ENCODE measurements at places on chromosomes 4 and X. TPM values are rescaled to one million over a fixed set of nuclear protein-coding genes. Genes with fewer than 3 reads are reported as not detected.

DNA sequence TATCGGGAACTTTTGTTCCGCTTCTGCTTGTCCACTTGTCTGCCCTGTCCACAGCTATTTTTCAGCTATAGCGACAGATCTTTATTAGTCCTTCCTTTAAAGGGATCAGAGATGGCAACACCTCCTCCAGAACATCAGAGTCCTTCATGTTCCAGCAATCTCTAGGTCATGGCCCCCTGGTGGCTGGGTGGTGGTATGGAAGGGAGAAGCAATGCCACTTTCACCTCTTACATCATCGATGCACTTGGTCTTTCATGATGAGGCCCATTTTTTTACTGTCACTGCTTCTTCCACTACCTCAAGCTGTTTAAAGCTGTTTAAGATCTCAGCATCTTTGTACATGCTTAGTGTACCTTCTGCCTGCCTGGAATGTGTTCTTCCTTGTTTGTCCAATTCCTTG lies 106.7 kb downstream of the ARHGAP6 start:
- DNase-seq = peak; percentile 22
- no peaks in the 10 kb centered on the region for H3K4me1 ChIP-seq
- H3K4me3 ChIP-seq = no peak overlapping the region
- H3K27ac ChIP-seq = no peak overlapping the region
- no peaks in the 10 kb centered on the region for H3K36me3 ChIP-seq

DNA sequence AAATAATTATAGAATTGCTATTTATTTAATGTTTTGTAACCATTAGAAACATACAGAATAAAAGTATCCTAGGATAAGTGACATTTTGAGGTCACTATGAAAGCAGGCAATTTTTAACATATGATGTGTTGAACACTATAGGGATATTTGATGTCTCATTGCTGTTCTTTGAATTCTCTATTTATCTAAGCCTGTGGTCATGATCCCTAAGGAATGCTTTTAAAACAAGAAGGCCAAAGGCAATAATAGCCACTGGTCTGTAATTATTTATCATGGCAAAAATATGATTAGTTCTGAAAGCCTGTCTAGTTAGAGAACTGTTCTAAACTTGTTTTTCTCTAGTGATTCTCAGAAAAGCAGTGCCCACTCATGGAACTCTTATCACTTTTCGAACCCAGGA lies 186.6 kb downstream of the RPA4 start:
- H3K27ac ChIP-seq = no peak overlapping the region
- no peaks in the 10 kb centered on the region for H3K27me3 ChIP-seq
- H3K36me3 ChIP-seq = no peaks in the 10 kb centered on the region

DNA sequence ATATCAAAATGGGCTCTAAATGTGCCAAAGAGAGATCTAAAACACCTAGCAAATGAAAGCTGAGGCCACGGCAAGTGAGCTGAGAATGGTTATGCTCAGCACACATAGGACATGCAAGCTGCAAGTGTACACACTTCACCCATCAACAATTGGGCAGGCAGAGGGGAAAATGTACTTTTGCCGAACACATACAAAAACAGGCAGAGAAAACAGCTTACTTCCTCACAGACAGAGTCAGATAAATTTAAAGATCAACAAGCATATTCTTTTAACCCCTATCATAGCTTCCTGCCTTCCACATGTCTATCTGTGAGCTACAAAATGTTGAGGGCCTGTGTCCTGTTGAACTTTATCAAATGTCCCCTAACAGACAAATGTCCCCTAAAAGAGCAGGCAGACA lies 60.3 kb downstream of the SH3KBP1 start:
- no peak for DNase-seq
- no peaks in the 10 kb centered on the region for H3K36me3 ChIP-seq
- peak overlapping the region; percentile 46 for H3K27ac ChIP-seq
- no peaks in the 10 kb centered on the region for H3K27me3 ChIP-seq

GAGE13 gene
- not detected for polyA plus RNA-seq

- H3K27ac ChIP-seq = no peak overlapping the region
- no peaks in the 10 kb centered on the region for H3K27me3 ChIP-seq
- no peaks in the 10 kb centered on the region for H3K36me3 ChIP-seq
- DNase-seq = no peak
These were observed 528.3 kb upstream of the ZFP42 start for GRCh38 chr4:187467224-187467623.

GRCh38 chrX:12434493-12434892 lies 296.2 kb downstream of the FRMPD4 start:
- H3K4me3 ChIP-seq = no peak overlapping the region
- H3K27ac ChIP-seq = no peak overlapping the region
- no peaks in the 10 kb centered on the region for H3K4me1 ChIP-seq
- DNase-seq = no peak

GRCh38 chr4:115090483-115091075 lies 22.8 kb downstream of the NDST4 start:
- peak; percentile 1 for DNase-seq
- no peaks in the 10 kb centered on the region for H3K36me3 ChIP-seq
- H3K27me3 ChIP-seq = no peaks in the 10 kb centered on the region
- H3K4me1 ChIP-seq = no peaks in the 10 kb centered on the region

- no peaks in the 10 kb centered on the region for H3K27me3 ChIP-seq
- peaks cover 8% of the 10 kb centered on the region for H3K36me3 ChIP-seq
- no peak overlapping the region for H3K27ac ChIP-seq
- peak; percentile 74 for DNase-seq
- H3K4me3 ChIP-seq = peak overlapping the region; percentile 46
These were observed 5.6 kb downstream of the CYSLTR1 start for GRCh38 chrX:78321809-78322208.

- peaks cover 22% of the 10 kb centered on the region for H3K4me1 ChIP-seq
- H3K27me3 ChIP-seq = no peaks in the 10 kb centered on the region
- no peaks in the 10 kb centered on the region for H3K36me3 ChIP-seq
These were observed 159.3 kb downstream of the SH3KBP1 start for GRCh38 chrX:19727887-19728648.

GRCh38 chr4:183468210-183469095 lies 24.0 kb downstream of the CDKN2AIP start:
- no peak overlapping the region for H3K27ac ChIP-seq
- no peaks in the 10 kb centered on the region for H3K27me3 ChIP-seq
- no peak for DNase-seq
- H3K36me3 ChIP-seq = no peaks in the 10 kb centered on the region

DNA sequence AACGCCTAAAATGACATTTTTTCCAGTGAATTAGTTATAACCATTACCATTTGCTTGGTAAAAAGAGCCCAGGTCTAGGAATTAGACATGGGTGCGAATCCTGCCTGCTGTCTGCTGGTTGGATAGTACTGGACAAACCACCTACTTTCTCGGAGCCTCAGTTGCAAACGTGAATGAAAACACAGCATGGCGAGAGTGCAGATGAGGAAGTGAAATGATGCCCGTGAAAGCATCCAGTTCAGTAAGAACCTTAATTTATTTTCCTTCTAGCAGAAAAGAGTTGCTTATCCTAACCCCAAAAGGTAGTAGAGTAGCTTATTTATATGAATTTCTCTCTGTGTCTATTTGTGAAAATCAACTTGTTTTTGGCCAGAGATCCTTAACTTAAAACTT lies 171.4 kb upstream of the GALNT7 start:
- H3K36me3 ChIP-seq = no peaks in the 10 kb centered on the region
- no peak overlapping the region for H3K27ac ChIP-seq

GRCh38 chrX:154328646-154329045 lies 33.1 kb downstream of the TKTL1 start:
- no peak for DNase-seq
- no peaks in the 10 kb centered on the region for H3K27me3 ChIP-seq
- peaks cover 29% of the 10 kb centered on the region for H3K4me1 ChIP-seq
- no peaks in the 10 kb centered on the region for H3K36me3 ChIP-seq

CT45A5 gene
- not detected for polyA plus RNA-seq

- no peak overlapping the region for H3K4me3 ChIP-seq
- no peaks in the 10 kb centered on the region for H3K4me1 ChIP-seq
- no peaks in the 10 kb centered on the region for H3K36me3 ChIP-seq
- no peak for DNase-seq
- H3K27ac ChIP-seq = no peak overlapping the region
These were observed 46.6 kb downstream of the SHROOM2 start for GRCh38 chrX:9832811-9833210.

DNA sequence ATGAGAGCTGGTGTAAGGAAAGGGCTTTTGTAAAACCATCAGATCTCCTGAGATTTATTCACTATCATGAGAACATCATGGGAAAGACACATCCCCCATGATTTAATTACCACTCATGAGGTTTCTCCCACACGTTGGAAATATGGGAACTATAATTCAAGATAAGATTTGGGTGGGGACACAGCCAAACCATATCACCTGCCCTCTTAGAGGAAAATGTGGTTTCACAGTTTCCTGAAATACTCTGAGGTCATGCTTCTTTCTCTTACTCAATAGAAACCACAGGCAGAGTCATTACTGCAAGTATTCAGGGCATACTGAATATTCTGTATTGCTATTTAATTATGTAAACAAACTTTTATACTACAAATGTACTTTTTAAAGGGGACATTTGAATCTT lies 1453.3 kb downstream of the PCDH18 start:
- no peak for DNase-seq
- no peaks in the 10 kb centered on the region for H3K27me3 ChIP-seq
- H3K4me1 ChIP-seq = no peaks in the 10 kb centered on the region
- H3K27ac ChIP-seq = no peak overlapping the region

Data from naive B cell (primary cell).